ENCODE measurements at places on chromosomes 11 and 22.

DNA sequence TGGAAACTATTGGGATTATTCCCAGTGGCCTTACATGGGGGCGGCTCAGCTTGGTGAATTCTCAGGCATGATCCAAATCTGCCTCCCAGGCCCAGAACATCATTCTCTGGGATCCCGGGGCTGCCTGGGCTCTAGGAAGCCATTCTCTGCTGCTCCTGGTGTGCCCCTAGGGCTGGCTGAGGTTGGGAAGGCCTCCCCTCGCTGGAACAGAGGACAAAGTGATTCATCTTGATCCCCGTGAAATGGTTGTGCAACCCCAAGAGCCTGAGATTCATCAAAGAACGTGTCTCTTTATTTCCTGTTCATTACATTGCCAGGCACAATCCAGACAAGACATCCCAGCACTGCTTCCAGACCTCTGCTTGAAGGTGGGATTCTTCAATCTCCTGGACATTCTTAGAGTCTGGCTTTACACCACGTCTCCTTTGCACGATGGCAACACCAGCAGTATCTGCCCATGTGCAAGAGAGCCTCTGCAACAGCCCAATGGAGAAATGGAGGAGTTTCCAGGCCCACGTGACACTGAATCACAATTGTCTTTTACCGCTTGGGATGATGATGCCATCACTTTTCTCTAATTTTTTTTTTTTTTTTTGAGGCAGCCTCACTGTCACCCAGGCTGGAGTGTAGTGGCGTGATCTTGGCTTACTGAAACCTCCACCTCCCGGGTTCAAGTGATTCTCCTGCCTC is 52.3 kb downstream of the TST start:
- no peak for DNase-seq

- DNase-seq, result no peak
Measured at GRCh38 chr11:91133361-91133760, 910.5 kb upstream of the CHORDC1 start.

DNA sequence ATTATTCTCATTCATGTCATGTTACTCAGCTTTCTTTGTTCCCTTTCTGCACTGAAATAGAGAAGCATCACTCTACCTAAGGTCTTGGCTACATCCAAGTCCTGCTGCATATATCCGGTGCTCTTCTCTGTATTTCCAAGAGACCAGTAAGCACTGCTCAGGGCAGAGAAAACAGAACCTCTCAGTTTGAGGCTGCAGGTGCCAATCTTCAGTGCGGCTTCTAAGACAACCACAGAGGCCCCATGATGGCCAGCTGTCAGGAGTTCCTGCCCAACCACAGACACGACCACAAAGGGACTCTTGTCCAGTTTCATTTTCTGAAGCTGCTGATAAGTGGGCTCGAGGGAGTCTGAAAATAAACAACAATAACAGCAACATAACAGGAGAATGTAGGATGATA is 378.4 kb upstream of the PITPNB start:
- no peak for DNase-seq

GRCh38 chr22:46640293-46641055 is 20.3 kb downstream of the GRAMD4 start:
- no peak for DNase-seq

DNA sequence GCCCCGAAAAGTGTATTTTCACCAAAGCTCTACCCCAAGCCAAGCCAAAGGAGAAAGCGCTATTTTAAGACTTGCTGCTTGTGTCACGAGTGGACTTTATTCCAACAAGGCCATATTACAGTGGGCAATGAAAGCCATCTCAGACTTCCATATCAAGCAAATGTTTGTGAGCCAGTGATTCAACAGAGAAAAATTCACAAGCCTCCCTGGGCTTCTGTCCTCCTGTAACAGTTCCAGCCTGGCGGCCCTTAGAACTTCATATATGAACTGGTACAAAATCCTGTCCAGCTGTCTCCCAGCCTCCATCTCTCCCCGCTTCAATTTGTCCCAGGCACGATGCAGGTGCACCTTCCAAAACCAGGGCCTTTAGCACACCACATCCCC is 11.2 kb downstream of the LARGE1 start:
- DNase-seq, result no peak

DNA sequence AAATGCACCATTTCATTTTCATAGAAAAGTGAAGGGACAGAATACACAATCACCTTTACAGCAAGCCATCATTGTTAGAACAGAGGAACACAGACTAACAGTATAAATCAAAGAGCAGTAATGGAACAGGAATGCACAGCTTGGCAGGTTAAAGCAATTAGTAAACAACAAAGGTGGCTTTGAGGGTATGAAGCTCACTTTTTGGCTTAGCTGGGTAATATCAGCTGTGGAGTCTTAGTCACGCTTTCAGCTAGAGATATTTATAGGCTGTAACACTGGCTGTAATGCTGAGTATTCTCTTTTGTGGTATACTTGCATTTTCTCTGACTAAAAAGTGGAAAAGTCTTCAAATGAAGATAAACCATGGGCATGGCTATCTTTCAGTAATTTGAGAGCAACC is 1780.5 kb downstream of the LRRC4C start:
- DNase-seq, result no peak

All from 8988T (cell line).